Fibroblast of upper back skin (primary cell): ENCODE measurements at places on chromosomes 6 and 20.

GRCh38 chr20:31717478-31718201 lies 5.0 kb downstream of the BCL2L1 start:
- DNase-seq = no peak

GRCh38 chr20:3740615-3741301 lies 8.3 kb downstream of the HSPA12B start:
- DNase-seq = no peak

DNA sequence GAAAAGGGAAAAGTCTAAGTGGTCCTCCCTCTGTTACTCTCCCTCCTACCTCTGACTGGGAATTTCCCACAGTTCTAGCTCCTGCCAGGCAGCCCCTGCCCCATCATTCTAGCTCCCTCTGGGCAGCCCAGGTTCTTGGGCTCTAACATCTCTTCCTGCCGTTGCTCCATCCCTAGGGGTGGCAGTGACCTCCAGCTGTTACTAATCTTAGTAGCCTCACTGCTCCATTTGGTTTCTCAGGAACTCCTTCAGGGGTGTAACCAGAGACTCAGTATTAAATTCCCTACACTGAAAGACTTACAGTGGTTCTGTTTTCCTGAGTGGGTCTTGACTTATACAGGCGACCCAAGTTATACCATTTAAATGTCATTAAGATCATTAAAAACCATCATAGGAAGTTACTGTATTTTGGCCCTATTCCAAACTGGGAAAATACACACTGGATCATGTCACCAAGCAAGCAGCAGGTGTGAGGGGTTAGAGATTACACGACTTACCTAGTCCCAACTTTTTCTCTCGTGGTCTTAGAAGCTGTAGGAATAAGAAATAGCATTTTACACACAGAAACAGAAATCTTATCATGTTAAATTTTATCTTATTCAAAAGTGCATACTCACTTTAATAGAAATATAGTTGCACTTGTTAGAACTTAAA lies 10.1 kb downstream of the DPM1 start:
- no peak for DNase-seq

DNA sequence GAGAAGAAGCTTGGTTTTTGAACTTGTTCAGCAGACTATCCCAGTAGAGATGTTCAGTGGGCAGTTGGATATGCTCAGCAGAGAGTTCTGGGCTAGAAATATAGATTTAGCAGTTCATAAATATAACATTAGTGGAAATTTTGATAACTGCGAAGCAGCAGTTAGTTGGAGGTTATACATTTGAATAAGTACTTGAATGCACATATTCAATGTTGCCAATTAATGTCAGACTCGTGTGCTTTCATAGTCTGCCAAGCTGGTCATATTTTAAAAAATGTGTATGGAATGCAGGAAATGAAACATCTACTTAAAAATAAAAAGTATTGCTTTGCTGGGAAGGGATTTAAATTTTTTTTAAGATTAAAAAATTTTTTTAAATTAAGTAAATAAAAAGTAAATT lies 92.5 kb upstream of the E2F3 start:
- peak; percentile 12 for DNase-seq

- no peak for DNase-seq
Measured at GRCh38 chr6:10163203-10163962, 251.5 kb downstream of the TFAP2A start.

DNA sequence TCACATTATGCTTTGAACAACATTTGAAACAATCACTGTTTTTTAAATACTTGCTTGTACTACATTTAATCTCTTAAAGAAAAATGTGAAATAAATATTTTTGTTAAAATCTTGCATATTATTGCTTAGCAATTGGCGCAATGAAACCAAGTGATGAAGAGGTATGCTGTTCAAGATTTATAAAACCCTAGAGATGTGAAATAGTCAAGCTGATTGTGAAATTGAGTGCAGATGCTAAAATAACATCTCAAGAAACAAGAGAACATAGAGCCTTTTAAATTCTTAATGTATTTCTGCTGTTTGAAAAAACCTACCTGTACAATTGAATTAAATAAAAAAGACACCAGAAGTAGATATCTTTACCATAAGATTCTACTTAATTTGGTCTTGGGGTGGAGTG lies 179.2 kb upstream of the MCHR2 start:
- DNase-seq = peak; percentile 54

DNA sequence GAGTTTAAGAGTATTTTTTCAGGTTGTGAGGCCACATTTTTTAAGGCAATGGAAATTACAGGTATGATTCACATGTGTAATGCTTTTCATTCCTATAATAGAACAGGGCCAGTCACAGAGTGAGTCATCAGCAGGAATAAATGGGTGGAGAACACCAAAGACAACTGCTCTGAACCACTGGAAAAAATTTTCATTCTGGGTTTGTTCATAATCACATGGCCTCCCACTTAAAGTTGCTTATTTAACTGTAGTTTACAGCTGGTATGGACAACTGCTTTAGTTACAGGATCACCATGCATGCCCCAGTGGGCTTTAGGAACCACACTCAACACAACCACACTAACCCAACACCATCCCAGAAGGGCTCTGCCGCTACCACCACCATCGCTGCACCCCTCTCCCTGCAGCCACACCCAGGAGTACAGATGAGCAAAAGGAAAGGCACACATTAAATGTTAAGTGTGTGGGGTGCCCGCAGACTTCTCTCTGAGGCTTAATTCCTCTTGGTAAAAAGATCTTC lies 107.0 kb upstream of the DST start:
- peak; percentile 84 for DNase-seq

GRCh38 chr6:89768324-89768723 lies 51.3 kb downstream of the MDN1 start:
- no peak for DNase-seq

GRCh38 chr6:169931261-169931660 lies 179.8 kb downstream of the ERMARD start:
- DNase-seq = no peak

DNA sequence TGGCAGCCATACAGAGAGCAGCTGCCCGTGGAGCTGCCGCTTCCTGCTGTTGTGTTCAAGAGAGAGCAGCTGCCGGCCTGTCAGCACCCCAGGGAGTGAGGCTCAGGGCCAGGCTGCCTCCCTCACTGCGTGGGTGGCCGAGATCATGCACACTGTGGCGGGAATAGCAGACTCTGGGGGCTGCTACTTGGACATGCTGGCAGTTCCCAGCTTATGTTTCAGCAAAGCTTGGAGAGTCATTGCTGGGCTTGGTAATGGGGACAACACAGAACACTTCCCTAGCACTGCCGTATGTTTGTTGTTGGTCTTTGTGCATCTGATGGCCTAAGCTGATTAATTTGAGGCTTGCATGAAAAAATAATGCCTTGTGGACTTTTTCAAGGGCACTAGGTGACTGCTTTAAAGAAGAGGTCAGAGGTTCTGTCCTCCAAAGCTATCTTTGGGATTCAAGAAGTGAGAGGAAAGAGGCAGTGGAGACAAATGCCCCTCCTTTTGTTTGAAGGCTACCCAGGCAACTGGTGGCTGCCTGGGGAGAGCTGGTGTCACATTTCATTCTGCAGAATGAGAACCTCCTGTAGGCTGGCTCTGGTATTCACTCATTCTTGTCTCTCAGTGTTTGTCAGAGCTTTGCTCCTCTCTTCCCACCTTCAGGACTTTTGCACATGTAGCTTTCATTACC lies 18.8 kb downstream of the MRAP2 start:
- DNase-seq = peak; percentile 62

- DNase-seq = peak; percentile 38
Measured at GRCh38 chr6:34359418-34360158, 32.9 kb downstream of the NUDT3 start.

- no peak for DNase-seq
Measured at GRCh38 chr20:37336369-37337207, 9.4 kb upstream of the SRC start.

DNA sequence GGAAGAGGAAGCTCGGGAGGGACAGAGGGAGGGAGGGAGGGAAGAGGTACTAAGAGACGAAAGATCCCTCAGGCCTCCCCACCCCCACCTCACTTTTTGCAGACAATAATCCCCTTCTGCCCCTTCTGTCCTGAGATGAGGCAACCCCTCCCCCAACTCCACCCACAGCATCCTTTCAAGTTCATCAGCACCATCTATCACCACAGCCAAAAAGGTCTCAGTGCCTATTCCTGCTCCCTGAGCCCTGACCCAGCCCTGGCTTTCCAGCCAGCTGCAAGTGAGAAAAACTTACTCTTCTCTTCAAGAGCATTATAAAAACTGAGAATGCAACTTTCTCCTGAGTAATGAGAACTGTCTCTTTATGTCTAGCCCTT lies 133.2 kb upstream of the LRFN2 start:
- DNase-seq = no peak
